ENCODE measurements at places on chromosomes 1 and 21.

- no peak for DNase-seq
Measured at GRCh38 chr1:66607458-66607857, 73.5 kb downstream of the SGIP1 start.

DNA sequence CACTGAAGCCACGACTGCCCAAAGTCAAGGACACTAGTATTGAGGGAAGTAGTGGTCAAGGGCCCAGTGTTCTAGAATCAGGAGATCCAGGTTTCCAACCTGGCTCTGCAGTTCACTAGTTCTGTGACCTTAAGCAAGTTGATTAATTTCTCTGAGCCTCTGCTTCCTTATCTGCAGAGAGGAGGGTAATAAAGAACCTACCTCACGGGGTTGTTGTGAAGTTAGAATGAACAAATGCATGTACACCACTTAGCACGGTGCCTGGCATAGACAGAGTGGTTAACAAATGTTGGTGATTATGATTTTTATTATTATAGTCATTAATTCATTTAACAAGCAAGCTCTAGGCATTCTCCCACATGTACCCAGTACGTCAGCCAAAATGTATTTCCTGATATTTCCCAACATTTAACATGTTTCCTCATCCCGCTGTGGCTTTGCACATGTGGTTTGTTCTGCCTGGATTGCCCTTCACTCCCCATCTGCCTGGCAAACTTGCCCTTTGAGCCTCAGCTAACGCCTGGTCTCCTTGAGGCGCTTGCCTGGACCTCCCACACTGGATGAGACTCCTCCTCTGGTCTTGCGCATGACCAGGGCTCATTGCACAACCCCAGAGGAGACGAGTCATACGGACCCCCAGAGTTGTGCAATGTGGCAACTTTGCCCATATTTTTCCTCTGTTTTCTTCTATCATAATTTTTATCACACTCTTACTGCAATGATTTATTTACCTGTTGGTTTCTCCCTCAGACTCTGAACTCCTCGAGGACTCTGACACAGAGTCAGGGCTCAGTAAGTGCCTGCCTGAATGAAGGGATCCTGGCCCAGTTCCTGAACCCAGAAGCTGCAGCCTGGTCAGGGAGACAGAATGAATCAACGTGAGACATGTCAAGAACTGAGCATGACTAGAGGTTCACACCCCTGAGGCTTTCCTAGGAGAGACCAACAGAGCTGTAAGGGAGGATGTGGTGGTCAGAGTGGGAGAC lies 20.7 kb upstream of the MFSD2A start:
- peak; percentile 99 for DNase-seq

- no peak for DNase-seq
Measured at GRCh38 chr21:14325595-14325994, 57.4 kb downstream of the HSPA13 start.

DNA sequence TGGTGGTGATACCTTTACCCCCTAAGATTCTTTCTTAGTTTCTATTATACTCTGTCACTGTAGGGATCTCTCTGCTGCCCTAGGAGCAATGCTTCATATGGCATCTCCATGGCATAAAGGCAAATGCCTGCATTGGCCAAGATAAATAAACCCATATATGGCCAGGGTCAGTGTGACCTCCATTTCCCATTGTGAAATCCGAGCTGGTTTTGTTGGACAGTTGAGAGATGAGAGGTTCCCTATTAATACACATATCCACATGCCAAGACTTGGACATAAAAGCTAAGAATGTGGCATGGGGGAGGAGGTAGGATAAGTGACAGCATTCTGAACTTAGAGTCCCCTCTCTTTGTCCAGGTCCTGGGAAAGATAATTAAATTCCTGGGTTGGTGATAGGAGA lies 1.4 kb downstream of the TPM3 start:
- no peak for DNase-seq

DNA sequence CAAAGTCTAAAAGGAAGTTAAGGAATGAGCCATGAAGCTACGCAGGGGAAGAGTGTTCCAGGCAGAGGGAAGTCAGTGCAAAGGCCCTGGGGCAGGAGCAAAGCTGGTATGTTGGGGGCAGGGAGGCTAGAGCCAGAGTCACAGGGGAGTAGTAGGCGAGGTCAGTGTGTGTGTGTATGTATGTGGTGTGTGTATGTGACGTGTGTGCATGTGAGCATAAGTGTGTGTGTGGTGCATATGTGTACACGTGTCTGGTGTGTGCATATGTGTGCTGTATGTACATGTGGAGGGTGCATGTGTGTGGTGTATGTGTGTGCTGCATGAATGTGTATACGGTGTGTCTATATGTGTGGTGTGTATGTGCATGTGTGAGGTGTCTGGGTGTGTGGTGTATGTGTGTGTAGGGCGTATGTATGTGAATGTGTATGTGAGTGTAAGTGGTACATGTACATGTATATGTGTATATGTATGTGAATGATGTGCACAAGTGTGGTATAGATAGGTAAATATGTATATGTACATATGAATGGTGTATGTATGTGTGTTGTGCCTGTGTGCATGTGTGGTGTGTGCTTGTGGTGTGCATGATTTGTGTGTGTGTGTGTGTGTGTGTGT lies 20.8 kb upstream of the NID1 start:
- DNase-seq, result no peak

- DNase-seq, result no peak
Measured at GRCh38 chr1:208438112-208438699, 194.0 kb upstream of the PLXNA2 start.

DNA sequence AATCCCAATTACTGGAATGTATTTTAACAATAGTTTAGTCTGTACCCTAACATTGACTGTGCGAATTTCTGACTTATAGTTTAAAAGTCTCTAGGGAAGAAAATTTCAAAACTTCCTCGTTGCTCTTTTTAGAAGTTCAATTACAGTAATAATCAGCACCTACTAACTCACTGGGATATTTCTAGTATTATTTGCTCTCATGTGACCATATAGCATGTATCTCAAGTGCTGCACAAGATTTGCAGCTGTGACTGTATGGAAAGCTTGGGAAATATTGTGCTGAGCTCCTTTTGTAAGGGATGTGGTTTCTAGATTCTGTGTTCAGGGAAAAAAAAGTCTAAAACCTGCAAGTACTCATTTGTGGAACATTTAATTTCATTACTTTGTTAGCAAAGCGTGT lies 153.1 kb downstream of the ST6GALNAC3 start:
- DNase-seq, result peak; percentile 16

- no peak for DNase-seq
Measured at GRCh38 chr1:157968508-157968907, 24.9 kb upstream of the KIRREL1 start.

DNA sequence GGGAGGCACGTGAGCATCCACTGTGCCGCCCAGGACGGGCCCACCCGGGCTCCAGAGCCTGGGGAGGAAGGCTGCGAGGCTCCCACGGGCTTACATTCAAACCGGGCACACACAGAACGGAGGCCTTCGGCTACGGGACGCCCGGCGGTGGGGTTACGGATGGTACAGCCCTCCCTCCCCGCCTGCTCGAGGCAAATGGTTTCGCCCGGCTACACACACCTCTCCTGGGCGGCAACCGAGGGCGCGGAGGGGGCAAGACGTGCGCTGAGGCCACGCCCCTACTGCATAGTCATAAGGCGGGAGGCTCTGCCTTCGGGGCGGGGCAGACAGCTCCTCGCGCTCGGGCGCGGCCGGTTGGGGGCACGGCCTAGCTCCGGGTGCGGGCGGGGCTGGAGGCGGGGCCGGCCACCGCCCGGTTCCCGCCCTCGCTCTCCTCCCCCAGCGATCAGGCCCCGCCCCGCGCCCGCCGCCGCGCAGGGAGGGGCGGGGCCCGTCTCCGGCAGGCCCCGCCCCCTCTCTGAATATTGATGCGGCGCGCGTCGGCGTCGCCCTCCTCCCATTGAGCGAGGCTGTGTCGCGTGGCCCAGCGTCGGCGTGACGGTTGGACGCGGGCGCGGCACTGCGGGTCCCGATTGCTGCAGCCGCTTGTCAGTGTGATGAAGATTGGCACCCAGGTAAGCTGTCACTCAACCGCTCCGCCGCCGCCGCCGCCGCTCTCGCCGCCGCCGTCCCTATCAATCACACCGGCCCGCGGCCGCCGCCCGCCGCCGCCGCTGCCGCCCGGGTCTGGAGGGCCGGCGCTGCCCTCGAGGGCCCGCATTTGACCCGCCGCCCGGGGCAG lies at the start of gene PKNOX1:
Gene PKNOX1 (plus strand): TSS at position 572 of the 841 bp plus-strand sequence. CDS start 29,820 bp downstream, outside the sequence.
- DNase-seq, result peak; percentile 100

DNA sequence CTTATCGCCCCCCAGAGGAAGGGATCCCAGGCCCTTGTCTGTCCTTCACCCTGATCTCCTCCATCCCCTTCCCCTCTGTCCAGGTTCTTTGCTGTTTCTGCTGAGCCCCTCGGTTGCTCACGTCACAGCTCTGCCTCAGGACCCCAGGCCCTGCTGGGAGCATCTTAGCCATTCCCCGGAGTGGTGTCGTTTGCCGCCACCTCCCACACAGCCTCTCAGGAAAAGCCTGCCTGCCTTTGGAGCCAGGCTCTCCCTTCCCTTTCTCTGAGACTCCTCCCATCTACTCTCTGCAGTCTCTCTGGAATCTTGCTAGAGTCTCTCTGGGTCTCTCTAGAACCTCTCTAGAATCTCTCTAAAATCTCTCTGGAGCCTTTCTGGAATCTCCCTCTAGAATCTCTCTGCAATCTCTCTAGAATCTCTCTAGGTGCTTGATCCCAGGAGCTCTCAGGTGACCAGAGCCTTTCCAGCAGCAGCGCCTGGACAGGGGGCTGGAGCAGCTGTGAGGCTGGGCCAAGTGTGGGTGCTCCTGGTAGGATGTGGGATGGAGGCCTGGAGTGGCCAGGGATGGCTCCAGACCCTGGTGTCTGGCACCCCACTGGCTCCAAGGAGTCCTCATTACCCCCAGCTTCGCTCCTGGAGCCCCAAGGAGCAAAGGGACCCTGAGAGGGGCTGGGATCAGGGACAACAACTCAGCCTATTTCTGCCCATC lies 283.2 kb upstream of the VAMP3 start:
- no peak for DNase-seq

DNA sequence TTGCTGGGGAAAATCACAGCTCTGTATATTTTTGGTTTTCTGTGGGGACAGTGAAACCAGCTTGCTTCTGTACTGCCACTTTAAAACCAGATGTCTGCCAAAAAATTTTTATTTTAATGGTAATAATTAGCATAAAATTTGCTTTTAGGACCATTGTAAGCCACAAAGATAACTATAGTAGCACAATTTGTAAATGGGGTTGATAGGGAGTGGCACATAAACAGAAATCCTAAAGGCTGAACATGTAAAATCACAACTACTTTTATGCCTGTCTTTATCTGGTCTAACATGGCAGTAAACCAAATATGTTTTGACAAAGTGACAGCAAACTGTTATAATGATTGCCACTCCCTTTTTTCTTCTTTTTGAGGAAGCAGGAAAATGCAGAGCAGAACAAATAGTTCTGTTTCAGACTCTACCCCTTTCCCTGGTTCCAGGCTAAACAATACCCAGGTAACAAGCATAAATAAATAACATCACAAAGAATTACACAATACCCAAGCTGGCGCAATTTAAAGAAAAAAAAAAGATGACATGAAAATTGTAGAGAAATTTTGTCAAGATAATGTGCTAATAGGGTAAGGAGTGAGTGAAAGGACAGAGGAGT lies 24.0 kb upstream of the CCDC181 start:
- no peak for DNase-seq

DNA sequence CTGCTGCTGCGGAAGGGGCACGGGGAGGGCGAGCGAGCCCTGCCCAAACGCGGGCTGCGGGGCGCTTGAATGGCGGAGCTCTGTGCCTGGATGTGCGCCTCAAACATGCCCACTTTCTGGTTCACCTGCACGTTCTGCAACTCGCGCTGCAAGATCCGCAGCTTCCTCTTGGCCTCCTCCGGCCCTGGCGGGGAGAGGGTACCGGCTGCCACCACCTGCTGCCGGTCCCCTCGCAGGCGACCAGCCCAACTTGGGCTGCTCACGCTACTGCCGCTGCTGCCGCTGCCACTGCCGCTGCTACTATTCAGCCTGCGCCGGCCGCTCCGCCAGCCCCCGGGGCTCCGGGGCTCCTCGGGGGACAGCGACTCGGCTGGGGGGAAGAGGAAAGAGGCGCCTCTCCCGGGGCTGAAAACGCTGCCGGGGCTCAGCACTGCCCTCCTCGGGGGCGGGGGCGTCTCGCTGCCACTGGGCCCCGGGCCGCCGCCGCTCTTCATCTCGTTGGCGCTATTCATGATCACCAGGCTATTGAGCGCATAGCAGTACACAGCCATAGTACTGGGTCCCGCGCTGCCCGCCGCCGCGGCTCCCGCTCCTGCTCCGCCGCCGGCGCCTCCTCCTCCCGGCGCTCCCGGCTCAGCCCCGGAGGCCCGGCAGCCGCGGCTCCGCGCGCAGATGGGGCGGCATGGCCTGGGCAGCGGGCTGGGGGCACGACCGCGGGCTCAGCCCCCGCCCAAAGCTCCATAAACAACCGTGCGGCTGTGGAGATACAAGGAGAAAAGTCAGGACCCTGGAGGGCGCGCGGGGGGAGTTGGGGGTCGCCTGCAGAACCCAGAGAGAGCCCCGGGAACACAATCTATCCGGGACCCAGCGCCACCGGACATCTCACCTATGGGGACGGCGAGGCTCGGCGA lies 1.9 kb downstream of the ITPKB start:
- peak; percentile 46 for DNase-seq

- no peak for DNase-seq
Measured at GRCh38 chr1:239785576-239785975, 306.1 kb upstream of the FMN2 start.

DNA sequence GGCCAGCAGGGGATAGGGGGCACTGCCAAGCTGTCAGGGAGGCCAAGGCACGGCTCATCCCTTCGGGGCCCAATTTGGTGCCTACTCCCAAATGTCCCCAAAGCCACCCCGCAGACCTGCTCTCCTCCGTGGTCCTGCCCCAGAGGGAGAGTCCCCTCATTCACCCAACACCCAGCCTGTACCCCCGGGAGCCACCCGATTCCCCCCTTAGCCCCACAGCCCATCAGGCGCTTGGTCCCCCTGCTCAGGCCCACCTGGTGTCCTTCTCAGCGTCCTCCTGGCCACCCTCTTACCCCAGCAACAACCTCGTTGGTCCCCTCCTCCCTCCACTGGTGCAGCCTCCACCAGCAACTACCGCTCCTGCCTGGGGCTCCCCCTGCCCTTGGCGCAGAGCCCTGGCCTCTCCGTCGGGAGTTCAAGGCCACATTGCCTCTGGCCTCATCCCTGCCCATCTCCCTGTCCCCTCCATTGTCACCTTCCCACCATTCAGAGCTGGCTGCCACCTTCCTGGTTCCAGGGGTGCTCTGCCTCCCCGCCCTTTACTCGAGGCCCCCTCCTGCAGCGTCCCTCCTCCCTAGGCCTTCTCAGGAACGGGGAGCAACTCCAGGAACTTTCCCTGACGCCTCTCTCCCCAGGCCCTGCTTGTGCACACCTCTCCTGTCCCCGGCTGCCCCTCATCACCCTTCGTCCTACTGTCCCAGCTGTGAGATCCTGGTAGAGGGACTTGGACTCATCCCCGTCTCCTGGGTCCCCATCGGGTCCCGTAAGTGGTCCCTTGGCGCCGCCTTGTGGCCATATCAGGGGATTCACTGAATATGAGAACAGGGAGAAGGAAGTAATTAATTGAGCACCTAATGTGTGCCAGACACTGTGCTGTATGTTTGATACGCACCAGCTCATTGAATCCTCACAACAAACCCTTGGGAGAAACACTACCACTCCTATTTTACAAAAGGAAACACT lies 73.9 kb downstream of the RAP1GAP start:
- DNase-seq, result peak; percentile 84

GRCh38 chr1:29451368-29451892 lies 215.1 kb downstream of the PTPRU start:
- no peak for DNase-seq

GRCh38 chr1:8879922-8880676 lies 1.6 kb upstream of the ENO1 start:
- peak; percentile 87 for DNase-seq
